ENCODE measurements at places on chromosomes 4 and X.

DNA sequence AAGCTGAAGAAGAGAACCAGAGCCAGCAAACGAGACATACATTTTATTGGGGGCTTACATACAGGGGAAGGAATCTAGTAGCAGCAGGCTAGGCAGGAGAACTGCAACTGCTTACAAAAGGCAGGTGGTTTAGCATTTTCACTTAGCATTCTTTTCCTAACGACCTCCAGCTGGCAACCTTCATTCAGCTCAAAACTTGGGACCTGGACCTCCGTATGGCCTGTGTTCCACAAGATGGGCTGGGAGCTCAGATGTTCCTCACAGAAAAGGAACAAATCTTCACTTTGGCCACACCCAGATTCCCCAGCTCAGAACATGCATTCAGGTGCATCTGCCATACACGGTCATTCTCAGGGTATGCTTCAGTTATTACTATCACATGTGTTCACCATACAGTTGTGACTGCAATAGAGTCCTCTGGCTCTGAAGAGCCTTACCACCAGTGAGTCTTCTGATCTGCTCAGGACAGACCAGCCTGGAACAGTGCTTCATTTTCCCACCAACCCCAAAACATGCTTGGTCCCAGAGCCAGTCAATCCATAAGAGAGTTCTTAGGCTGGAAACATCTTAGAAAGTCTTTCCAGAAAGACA, 29.6 kb upstream of the AP1AR start:
- no peaks in the 10 kb centered on the region for H3K36me3 ChIP-seq
- no peaks in the 10 kb centered on the region for H3K27me3 ChIP-seq
- no peaks in the 10 kb centered on the region for H3K4me1 ChIP-seq
- no peak overlapping the region for H3K4me3 ChIP-seq
- no peak overlapping the region for H3K27ac ChIP-seq
- DNase-seq: no peak

DNA sequence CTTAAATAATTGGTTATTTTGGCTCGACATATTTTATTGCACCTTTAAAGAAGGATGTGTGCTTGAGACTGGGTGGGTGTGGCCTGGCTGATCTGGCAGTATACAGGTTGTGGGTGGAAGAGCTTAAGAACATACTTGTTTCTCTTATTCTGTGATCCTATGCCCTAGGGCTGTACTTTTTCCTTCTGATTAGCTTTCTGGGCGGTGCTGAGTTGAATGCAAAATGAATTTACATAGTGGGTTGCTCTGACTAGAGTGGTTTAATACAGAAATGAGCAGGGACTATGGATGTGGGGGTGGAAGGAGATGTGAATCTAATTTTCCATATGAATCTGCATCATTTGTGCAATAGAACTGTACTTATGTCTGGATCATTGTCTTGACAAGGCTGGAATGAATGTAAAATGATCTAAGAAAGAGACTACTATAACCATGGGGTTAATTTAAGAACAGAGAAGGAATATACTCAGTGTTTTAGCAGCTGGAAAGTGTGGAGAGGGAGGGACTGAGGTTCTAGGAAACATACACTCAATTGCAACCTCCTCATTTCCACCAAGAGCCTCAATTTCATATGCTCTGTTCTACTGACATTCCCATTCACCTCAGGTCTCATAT, 73.7 kb downstream of the RLIM start:
- no peak for DNase-seq
- H3K4me1 ChIP-seq: no peaks in the 10 kb centered on the region
- H3K4me3 ChIP-seq: no peak overlapping the region
- H3K27ac ChIP-seq: no peak overlapping the region

GRCh38 chrX:6004529-6004928, 224.1 kb downstream of the NLGN4X start:
- H3K27ac ChIP-seq: no peak overlapping the region
- H3K27me3 ChIP-seq: no peaks in the 10 kb centered on the region
- no peak for DNase-seq
- H3K4me1 ChIP-seq: no peaks in the 10 kb centered on the region
- H3K4me3 ChIP-seq: no peak overlapping the region

DNA sequence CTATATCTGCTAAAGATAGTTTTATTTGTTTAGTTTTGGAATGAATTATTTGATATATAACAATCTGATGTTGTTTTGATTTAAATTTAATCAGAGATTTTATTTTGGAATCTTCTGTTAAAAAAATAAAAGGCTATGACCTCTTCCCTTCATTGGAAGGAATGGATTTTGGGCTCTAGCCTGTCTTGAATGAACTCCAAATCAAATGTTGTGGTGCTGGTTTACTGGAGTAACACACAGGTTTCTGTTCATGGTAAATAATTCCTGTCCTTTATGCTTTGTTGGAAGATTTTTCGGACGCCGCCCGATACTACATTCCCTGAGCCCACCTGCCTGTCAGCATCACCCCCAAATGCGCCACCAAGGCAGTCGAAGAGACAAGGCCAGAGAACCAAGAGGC, 291.1 kb downstream of the ARHGAP10 start:
- peaks cover 5% of the 10 kb centered on the region for H3K36me3 ChIP-seq
- no peaks in the 10 kb centered on the region for H3K27me3 ChIP-seq
- H3K27ac ChIP-seq: no peak overlapping the region
- H3K4me1 ChIP-seq: no peaks in the 10 kb centered on the region
- no peak overlapping the region for H3K4me3 ChIP-seq

GRCh38 chr4:93751411-93751810, 77.1 kb upstream of the ATOH1 start:
- H3K27ac ChIP-seq: no peak overlapping the region
- DNase-seq: no peak
- no peaks in the 10 kb centered on the region for H3K27me3 ChIP-seq
- H3K4me3 ChIP-seq: no peak overlapping the region
- H3K36me3 ChIP-seq: no peaks in the 10 kb centered on the region
- H3K4me1 ChIP-seq: no peaks in the 10 kb centered on the region

DNA sequence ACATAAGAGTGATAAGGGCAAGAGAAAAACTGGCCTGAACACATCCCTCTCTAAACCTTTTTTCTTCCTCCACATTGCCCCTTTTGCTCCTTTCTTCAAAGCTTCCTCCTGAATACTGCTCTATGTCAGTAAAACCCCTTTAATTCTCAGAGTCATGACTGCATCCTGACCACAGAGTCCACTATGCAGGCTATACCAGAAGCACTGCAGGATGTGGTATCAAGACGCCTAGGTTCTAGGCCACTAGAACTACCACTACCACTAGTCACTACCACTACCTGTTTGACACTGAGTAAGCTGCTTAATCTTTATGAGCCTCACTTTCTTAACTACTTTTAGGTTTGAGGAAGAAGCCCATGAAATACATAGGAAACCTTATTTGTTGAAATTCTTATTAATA, 38.7 kb downstream of the ARHGEF9 start:
- DNase-seq: no peak
- H3K36me3 ChIP-seq: no peaks in the 10 kb centered on the region
- H3K4me1 ChIP-seq: no peaks in the 10 kb centered on the region
- H3K4me3 ChIP-seq: no peak overlapping the region
- H3K27me3 ChIP-seq: no peaks in the 10 kb centered on the region

GRCh38 chr4:31362756-31363155, 642.6 kb downstream of the PCDH7 start:
- H3K4me1 ChIP-seq: no peaks in the 10 kb centered on the region
- H3K4me3 ChIP-seq: no peak overlapping the region
- no peak overlapping the region for H3K27ac ChIP-seq
- DNase-seq: no peak
- H3K36me3 ChIP-seq: no peaks in the 10 kb centered on the region
- H3K27me3 ChIP-seq: no peaks in the 10 kb centered on the region

DNA sequence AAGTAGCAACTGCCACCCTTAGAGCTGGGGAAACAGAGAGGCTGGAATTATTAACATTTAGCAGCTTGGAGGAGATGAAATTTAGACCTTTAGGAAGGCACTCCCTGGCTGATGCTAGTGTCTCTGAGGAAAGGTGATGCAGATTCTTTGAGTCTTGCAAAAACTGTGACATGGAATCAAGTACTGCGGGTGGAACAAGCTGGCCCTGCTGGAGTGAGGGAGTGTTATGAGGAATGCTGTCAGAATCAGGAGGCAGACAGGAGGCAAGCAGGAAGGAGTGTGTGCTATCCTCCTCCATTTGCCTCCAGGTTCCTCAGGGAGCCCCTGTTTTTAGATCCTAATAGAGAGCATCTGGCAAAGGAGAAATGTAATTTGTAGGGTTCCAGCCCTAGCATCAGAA, 391.7 kb upstream of the PITX2 start:
- no peak for DNase-seq
- H3K4me1 ChIP-seq: no peaks in the 10 kb centered on the region
- H3K27me3 ChIP-seq: no peaks in the 10 kb centered on the region
- no peaks in the 10 kb centered on the region for H3K36me3 ChIP-seq
- no peak overlapping the region for H3K4me3 ChIP-seq
